SHP77 (cell line): ENCODE measurements at places on chromosomes 6 and 20.

DNA sequence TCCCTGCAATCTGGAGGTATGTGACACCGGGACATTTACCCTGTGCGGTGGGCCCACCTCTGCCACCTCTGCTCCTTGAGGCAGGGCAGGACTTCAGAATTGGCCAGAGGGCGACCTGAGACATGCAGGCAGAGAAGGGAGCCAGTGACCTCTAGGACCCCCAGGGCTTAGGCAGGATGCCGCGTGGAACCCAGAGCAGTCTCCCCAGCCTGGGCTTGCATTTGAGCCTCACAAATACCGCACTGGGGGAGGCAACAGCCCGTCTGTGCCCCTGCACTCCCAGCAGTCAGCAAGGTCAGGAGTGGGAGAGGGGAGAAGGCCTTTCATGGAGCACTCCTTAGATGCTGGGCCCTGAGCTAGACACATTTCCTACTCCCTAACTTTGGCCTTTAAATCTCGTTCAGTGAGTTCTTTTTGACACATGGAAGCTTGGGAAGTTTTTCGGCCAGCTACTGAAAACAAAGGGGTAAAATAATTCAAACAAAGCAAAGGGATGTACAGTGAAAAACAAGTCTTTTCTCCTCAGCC lies 41.7 kb downstream of the C20orf203 start:
- no peak for DNase-seq

DNA sequence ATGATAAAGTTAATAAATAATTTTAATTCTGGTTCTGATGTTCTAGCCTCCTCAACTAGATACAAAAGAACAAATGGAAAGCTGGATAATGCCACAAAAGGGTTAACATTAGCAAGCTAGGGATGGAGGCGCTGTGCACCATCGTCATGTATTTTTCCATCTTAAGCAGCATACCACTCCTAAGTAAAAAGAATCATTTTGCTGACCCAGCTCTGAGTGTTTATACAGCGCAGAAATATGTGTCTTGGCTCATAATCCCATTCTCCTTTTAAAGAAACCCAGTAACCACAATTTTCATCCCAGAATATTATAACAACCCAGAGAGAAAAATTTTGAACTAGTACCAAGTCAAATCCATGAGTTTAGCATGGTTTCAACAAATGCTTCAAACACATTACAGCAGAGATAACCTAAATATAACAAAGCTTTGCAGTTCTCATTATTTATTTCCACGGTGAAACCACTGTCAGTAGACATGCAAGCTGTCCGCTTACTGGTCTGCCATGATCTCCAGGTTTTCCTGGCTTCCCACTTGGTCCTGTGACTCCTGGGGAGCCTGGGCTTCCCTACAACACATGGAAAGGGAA lies 111.1 kb downstream of the COL12A1 start:
- no peak for DNase-seq

GRCh38 chr20:21430020-21430419 lies 32.7 kb upstream of the NKX2-4 start:
- DNase-seq, result no peak

DNA sequence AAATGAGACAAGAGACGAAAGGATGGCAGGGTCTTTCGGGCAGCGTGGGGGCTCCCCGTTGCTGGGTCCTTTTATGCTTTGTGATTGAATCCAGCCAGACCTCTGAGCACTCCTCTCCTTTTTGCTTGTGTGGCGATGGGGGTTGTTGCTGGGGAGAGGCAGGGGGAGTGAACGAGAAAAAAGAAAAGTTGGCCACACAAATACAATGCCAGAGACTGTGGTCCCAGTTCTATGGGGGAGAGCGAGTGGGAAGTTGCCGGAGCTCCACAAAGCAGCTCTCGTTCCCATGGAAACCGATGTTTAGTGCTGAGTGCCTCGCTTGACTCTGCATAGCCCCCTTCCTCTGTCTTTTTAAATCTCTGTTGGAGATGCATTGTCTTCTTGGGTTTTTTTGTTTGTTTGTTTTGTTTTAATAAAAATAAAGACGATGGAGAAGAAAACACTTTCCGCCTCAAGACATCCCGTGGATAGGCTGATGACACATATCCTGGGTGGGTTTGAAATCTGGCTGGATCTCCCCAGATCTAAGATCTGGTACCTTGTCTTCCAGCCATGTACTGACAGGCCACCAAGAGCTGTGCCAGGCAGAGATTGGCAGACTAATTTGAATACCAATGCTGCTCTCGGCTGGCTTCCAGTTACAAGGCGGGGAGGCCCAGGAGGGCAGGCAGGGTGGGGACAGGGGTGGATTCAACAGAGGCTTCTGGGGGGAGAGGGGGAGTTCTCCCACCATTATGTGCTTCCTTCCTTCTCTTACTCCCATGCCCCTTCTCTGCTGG lies 529.3 kb downstream of the QKI start:
- no peak for DNase-seq

- DNase-seq, result no peak
Observed at GRCh38 chr20:54345821-54346220, 129.6 kb upstream of the DOK5 start.

- no peak for DNase-seq
Observed at GRCh38 chr20:36181934-36182603, 27.5 kb downstream of the EPB41L1 start.

DNA sequence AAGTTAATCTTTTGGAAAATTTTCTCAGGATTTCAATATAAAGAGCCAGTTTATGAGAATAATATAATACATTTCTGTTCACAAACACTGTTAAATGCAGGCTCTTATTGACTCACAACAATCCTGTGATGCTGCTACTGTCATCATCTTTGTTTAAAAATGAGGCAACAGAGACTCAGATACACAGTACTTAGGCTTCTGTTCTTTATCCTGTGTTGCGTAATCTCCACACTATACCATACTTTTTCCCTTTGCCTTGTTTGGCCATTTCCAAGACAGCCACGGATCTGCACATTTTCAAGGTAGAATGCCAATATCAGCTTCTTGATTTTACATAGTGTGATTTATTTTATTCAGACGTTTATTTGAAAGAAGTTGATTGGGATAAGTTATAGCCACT lies 699.0 kb upstream of the CITED2 start:
- DNase-seq, result no peak

GRCh38 chr6:33372526-33373123 lies 19.0 kb upstream of the KIFC1 start:
- no peak for DNase-seq

GRCh38 chr6:28523241-28523622 lies 2.4 kb upstream of the GPX5 start:
- no peak for DNase-seq

- DNase-seq, result peak; percentile 39
Observed at GRCh38 chr20:48794360-48794759, 33.4 kb downstream of the PREX1 start.

GRCh38 chr6:163579111-163579879 lies 164.8 kb downstream of the QKI start:
- no peak for DNase-seq

DNA sequence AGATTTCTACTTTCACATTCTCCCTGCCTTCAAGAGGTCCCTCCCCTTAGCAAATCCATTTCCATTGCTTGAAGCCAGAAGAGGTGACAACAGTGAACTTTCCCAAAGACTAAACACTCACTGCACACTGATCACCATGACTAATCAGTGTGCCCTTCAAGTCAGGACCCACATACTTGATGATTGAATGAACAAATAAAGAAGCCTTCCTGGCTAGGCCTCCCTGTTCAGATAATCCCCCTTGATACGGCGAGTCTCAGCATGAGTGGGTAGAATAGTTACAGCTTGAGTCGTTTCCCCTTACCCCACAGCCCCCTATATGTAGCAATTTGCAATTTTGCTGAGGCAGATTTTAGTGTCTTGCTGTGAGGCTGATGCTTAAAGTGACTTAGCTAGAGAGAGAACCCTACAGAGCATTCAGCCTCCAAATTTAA lies 102.2 kb downstream of the UNC5CL start:
- DNase-seq, result no peak

GRCh38 chr20:10093087-10093591 lies 58.4 kb downstream of the ANKEF1 start:
- DNase-seq, result no peak

DNA sequence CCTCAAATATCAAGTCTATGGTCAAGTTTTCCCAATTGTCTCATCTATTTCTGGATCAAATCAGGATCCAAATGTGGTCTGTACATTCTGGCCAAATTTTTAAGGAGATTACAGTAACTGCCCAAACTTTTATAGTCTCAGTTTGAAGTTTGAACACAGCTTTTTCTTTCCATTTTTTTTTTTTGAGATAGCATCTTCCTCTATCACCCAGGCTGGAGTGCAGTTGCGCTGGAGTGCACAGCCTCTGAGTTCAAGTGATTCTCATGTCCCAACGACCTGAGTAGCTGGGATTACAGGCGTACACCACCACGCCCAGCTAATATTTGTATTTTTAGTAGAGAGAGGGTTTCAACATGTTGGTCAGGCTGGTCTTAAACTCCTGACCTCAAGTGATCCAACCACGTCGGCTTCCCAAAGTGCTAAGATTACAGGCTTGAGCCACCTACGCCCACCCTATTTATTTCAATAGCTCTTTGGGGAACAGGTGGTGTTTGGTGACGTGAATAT lies 84.9 kb upstream of the CARMIL1 start:
- no peak for DNase-seq

DNA sequence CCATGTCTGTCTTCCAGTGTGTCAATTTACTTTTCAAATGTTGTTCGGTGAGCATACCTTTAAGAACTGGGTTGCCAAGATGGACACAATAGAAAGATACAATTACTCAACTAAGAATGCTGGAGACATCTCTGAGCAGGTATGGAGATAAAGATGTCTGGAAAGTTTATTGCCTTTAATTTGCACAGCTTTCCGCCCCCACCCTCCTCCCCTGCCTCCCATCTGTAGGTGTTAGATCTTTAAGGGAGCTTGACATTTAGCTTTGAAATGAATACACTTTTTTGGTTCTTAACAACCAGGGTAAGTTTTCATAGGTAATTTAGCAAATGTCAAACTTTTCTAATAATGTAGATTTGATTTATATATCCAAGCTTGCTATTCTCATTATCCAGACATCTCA lies 104.4 kb downstream of the BTBD3 start:
- no peak for DNase-seq

DNA sequence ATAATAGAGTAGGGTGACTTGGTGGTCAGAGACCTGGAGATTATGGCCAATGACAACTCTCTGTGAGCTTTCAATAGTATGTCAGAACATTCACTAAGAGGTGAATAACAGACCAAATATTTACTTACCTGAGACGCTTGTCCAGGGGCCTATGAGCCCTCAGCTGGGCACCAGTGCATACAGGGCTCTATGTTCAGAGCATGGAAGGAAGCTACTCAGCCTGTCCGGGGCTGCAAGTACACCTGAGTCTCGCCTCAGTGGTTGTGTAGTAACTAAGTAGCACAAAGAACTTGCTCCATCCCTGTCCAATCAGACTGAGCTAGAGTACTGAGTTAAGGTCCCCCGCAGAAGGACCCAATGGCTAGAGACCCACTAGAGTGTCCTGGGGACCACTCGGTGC lies 11.6 kb upstream of the SCGN start:
- DNase-seq, result no peak
